ENCODE measurements at places on chromosomes 13 and 19.

DNA sequence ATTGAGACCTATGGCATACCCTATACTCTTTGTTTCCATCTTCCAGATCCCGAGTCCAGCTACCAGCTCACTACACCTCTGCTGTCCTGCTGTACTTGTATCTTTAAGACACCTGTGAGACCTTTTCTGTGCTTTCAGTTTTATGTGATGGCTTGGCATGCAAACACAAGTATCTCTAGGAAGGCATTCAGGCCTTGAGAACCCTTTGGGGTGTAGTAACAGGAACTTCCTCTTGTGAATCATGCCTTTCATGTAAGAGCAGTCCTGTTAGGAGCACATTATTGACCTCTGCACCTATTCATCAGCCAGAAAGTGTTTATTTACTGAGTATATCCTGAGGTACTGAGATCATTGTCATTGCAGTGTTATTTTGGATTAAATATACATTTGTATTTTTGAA, 87.0 kb upstream of the HTR2A start:
- DNase-seq = no peak

DNA sequence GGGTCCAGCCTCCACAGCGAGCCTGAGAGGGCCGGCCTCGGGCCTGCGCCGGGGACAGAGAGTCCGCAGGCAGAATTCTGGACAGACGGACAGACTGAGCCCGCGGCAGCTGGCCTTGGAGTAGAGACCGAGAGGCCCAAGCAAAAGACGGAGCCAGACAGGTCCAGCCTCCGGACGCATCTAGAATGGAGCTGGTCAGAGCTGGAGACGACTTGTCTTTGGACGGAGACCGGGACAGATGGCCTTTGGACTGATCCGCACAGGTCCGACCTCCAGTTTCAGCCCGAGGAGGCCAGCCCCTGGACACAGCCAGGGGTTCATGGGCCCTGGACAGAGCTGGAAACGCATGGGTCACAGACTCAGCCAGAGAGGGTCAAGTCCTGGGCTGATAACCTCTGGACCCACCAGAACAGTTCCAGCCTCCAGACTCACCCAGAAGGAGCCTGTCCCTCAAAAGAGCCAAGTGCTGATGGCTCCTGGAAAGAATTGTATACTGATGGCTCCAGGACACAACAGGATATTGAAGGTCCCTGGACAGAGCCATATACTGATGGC, 490 bp downstream of the ITPKC start:
- DNase-seq = no peak

DNA sequence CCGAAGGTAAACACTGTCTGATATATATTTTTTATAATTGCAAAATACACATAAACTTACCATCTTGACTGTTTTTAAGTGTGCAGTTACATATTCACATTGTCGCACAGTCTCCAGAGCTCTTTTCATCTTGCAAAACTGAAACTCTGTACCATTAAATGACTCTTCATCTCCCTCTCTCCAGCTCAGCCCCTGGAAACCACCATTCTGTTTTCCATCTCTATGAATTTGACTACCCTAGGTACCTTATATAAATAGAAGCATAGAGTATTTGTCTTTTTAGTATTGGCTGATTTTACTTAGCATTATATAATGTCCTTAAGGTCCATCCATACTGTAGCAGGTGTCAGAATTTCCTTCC, 45.8 kb downstream of the LRCH1 start:
- DNase-seq = no peak

GRCh38 chr13:44810061-44810840, 179.0 kb downstream of the NUFIP1 start:
- DNase-seq = peak; percentile 48

DNA sequence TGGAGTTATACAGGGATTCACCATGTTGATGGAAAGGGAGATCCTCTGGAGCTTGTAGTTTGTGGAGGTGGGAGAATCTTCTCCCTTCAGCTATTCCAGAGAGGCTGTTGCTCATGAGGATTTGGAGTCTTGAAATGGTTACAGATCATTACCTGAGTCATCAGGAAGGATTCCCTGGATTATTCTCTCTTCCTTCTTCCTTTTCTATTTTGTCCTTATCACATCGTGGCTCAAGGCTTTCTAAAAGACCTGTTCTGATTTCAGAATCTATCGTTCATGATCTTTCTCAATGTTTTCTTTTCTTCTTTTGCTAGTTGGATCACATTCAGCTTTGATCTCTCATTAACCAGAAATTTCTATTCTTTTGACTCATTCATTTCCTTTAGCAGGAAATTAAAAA, 196.0 kb downstream of the KLF5 start:
- DNase-seq = no peak

GRCh38 chr13:80684217-80684991, 343.5 kb upstream of the SPRY2 start:
- no peak for DNase-seq

GRCh38 chr13:38328699-38329098, 21.0 kb upstream of the UFM1 start:
- DNase-seq = no peak

- no peak for DNase-seq
Observed at GRCh38 chr13:33452873-33453517, 167.4 kb upstream of the STARD13 start.

GRCh38 chr13:107376341-107377125, 808.6 kb upstream of the ARGLU1 start:
- DNase-seq = no peak

DNA sequence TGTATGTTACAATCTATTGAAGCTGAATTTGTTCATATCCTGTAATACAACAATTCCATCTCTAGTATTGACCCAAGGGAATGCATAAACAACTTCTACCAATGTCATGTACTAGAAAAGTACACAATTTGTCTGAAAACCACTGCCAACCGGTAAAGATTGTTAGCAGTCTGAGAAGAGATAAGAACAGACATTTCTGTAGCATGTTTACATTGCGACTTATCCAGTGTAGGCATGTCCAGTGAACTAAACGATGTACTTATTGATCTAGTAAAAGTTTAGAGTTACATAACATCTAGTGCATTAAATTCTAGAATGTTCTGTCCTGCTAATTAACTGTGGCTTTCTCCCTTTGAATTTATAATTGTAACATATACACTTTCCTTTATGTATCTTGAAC, 425.9 kb downstream of the SLITRK6 start:
- DNase-seq = no peak

- no peak for DNase-seq
Observed at GRCh38 chr19:3970313-3970807, 539 bp downstream of the DAPK3 start.

- no peak for DNase-seq
Observed at GRCh38 chr19:34832581-34833112, 59.6 kb upstream of the ZNF599 start.

GRCh38 chr13:40376296-40376849, 290.1 kb downstream of the FOXO1 start:
- DNase-seq = no peak

Measured in fibroblast of skin of scalp (primary cell).